Inflammatory macrophage treated with lipopolysaccharide for 1 hour (primary cell): ENCODE measurements at places on chromosomes 7 and 10.
A peak's percentile ranks its signal among the peaks of the same experiment; 100 is the strongest.

DNA sequence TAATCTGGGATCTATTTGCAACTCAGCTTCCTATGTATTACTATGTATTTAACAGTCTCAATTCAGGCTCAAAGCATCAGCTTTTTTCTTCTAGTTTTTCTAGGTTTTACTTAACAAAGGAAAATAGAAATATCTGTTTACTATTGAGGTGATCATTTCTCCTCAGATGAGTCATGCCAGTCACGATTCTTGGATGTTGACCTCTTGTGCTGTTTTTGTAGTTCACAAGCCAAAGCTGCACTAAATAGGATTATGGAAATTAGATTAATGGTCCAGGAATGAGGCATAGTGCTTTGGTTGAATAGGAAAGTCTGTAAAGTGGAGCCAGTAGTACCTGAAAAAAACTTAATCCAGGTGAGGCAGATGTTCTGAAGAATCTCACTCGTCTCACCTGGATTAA, 198.3 kb upstream of the KAT6B start:
- DNase-seq, result no peak

DNA sequence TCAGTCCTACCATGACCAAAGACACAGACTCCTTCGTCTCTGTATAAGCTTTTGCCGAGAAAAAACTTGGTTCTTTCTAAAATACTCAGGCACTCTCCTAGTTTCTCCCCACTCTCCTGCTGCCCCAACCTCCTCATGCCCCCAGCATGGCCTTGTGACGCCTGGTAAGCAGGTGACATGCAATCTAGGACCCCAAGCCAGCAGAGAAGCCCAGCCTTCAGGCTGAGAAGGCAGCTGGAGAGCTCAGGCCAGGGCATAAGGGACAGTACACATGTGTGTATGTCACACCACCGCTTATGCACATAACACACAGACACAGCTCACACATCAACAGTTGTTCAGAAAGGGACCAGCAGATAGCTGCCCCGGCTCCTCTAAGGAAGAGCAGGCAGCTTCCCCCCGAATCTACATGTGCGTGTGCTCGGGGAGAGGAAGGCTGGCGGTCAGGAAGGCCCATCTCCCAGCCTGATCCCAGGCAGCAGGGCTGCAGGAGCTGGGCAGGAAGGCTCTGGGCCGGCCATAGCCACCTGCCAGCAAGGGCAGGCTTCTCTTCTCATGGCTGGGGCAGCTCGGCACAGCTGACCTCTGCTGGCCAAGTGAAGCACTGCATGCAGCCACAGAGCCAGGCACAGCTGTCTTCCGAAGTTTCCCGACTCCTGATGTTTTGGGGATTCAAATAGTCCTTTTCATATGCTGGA, 8.5 kb downstream of the DDX56 start:
- DNase-seq, result peak; percentile 77

- DNase-seq, result peak; percentile 41
These were observed 8.5 kb downstream of the AHR start for GRCh38 chr7:17307000-17307399.

- DNase-seq, result no peak
These were observed 70.8 kb downstream of the NKX6-2 start for GRCh38 chr10:132714986-132715775.

- DNase-seq, result no peak
These were observed 999.7 kb downstream of the NRG3 start for GRCh38 chr10:82874671-82875070.

- DNase-seq, result no peak
These were observed 430.4 kb downstream of the TFEC start for GRCh38 chr7:115600207-115600606.

- peak; percentile 87 for DNase-seq
These were observed 4.2 kb upstream of the TCF7L2 start for GRCh38 chr10:112945811-112946210.

DNA sequence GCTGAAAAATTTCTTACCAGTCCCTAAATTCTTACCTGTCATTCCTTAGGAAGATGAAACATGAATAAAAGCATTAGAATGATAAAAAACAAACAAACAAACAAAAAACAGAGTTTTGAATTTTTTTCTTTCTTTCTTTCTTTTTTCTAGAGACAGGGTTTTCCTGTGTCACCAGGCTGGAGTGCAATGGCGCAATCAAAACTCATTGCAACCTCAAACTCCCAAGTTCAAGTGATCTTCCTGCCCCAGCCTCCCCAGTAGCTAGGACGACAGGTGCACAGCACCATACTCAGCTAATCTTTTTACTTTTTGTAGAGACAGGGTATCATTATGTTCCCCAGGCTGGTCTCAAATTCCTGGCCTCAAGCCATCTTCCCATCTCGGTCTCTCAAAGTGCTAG, 26.5 kb downstream of the NT5C2 start:
- DNase-seq, result no peak

- DNase-seq, result no peak
These were observed 371.2 kb upstream of the LRRN3 start for GRCh38 chr7:110719741-110720140.

- no peak for DNase-seq
These were observed 57.1 kb downstream of the STK17A start for GRCh38 chr7:43639858-43640491.

- no peak for DNase-seq
These were observed 651.1 kb downstream of the SORCS3 start for GRCh38 chr10:105292236-105292635.

- no peak for DNase-seq
These were observed 30.4 kb downstream of the GPRIN2 start for GRCh38 chr10:46525824-46526681.

- no peak for DNase-seq
These were observed 60.6 kb upstream of the CSTF2T start for GRCh38 chr10:51759896-51760534.

GRCh38 chr10:70600512-70601395, 1.8 kb downstream of the PRF1 start:
- no peak for DNase-seq

DNA sequence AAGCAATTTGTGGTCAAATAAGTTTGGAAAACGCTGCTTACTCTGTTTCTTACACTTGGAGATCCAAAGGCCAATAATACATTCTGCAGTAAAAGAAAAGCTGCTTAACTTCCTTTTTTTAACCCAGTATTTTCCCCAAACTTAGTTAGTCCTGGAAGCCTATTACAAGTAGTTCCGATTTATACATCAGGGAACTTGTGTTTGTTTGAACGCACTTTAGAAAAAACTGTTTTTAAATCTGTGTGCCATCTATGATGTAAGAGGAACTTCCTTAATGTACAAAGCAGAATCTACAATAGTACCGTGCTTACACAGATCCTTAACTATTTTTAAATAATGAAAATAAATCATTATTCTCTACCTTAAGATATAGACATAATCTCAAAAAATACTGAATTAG, 23.0 kb downstream of the SFR1 start:
- DNase-seq, result peak; percentile 61

GRCh38 chr7:151080067-151080521, 515 bp downstream of the FASTK start:
- no peak for DNase-seq

DNA sequence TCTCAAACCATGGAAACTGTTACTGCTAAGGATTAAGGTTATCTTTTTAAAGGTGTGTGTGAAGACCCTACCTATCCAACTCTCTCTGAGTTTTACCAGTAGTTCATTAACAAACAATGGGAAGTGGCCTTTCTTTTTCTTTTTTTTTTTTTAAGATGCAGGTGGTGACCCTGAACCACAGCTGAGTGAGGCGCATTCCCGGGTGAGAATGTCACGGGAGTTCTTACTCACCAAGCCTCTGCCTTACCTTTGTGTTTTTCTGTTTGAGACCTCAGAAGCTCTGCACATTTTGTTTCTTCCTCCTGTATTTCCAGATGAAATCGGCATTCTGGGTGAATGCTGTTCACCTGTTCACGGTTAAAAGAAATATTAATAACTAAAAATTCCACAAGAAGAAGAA, 2.5 kb downstream of the VIPR2 start:
- DNase-seq, result no peak

DNA sequence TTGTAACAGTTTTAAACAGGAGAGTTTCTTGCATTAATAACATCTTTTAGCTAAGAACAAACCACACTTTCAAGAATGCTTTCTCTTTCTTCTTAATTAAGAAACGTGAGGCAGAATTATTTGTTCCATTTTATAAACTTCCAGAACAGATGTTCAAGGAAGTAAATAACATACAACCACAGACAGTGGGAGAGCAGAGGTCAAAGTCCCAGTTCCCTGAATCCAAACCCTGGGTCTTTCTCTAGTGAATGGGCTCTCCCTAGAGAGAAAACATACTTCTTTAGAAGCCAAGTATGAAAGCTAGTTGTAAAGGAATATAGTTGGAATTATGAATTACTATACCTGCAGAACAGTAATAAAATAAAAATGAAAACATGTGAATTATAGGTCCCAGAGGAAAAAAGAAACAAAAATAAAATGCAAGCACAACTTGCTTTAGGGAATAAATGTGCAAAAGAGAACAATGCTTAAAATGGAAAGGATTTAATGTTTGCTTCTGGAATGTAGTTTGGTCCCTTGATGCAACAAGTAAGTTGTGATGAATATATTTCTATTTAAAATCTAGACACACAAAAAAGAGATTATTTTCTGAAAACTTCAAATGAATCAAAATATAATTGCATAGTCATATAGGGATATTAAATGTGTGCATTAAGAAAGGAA, 6.0 kb downstream of the OR6B1 start:
- DNase-seq, result no peak

GRCh38 chr10:17450024-17450423, 4.4 kb downstream of the ST8SIA6 start:
- no peak for DNase-seq

DNA sequence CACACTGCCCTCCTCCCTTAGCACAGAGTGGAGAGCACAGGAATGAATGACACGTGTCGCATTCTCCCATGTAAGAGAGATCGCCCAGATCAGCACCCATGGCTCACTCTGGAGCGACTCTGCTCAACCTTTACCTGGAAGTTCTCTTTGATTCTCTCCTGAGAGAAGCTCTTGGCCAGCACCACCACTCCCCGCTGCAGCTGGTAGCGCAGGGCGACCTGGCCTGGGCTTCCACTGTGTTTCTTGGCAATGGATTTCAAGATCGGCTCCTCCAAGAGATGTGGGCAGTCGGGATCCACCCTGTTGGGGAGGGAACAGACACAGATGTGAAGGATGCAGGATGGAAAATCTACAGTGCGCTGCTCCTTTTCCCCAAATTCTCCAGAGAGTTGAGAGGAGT, 27.4 kb downstream of the AKR1C8 start:
- DNase-seq, result no peak

- DNase-seq, result no peak
These were observed 2.9 kb downstream of the PPP1R3A start for GRCh38 chr7:113915956-113916355.

DNA sequence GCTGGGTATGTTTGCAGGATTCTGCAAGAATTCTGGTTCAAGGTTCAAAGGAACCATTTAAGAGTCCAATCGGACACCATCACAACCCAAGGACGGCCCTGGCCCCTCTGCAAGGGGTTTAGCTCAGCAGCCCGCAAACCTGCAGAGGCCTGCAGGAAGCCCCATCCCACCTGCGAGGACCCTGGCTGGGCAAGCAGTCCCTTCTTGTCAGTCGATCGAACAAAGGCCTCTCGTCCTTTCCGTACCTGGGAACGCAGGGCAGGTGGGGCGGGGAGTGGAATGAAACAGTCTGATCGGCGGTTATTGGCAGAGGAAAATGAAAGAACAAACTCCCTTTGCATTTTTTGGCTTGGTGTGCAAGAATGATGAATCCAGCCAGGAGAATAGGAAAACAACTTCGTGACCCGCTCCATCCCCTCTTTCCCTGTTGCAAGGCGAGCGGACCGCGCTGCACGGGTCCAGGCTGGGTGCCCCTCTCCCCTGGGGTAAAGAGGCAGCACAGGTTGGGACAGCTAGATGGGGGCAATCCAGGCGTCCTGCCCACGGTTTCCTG, 73.7 kb downstream of the INSIG1 start:
- no peak for DNase-seq

GRCh38 chr10:6678211-6678803, 98.2 kb upstream of the PRKCQ start:
- DNase-seq, result peak; percentile 44

DNA sequence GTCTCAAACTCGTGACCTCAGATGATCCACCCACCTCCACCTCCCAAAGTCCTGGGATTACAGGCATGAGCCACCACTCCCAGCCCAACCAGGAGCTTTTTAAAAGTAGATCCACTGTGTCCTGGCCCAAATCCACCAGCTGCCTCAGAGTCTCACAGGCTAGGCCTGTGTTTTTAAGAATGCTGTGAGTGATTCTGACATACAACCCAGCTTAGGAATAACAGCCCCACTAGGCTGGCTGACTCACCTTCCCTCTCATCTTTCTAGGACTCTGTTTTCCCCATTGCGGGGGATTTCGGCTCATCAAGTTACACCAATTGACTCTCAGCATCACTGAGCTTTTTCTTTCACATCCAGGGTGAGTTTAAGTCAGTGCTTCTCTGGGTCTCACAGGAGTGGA, 207.6 kb downstream of the SKIDA1 start:
- DNase-seq, result no peak

DNA sequence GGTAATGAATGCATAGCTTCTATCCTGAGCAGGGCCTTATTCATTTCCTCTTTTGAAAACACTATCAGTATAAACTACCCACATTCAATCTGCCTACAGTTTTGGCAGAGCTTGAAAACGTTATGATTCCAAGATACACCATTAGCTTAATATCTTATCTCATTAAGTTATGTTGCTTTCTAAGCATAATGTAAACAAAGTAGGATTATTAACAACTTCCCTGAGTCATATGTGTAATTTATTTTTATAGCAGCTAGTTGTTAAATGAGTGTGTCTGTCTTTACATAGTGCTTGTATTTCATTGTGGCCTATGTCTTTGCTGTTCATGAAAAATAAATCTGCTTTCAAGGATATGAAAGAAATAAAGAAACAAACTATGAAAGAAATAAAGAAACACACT, 106.2 kb upstream of the DLX6 start:
- no peak for DNase-seq
